ENCODE measurements at places on chromosomes 2 and 18.

DNA sequence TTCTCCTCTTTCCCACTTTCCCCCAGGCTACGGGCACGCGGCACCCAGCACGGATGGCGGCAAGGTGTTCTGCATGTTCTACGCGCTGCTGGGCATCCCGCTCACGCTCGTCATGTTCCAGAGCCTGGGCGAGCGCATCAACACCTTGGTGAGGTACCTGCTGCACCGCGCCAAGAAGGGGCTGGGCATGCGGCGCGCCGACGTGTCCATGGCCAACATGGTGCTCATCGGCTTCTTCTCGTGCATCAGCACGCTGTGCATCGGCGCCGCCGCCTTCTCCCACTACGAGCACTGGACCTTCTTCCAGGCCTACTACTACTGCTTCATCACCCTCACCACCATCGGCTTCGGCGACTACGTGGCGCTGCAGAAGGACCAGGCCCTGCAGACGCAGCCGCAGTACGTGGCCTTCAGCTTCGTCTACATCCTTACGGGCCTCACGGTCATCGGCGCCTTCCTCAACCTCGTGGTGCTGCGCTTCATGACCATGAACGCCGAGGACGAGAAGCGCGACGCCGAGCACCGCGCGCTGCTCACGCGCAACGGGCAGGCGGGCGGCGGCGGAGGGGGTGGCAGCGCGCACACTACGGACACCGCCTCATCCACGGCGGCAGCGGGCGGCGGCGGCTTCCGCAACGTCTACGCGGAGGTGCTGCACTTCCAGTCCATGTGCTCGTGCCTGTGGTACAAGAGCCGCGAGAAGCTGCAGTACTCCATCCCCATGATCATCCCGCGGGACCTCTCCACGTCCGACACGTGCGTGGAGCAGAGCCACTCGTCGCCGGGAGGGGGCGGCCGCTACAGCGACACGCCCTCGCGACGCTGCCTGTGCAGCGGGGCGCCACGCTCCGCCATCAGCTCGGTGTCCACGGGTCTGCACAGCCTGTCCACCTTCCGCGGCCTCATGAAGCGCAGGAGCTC lies 35.4 kb downstream of the KCNK3 start:
- no peak for DNase-seq

DNA sequence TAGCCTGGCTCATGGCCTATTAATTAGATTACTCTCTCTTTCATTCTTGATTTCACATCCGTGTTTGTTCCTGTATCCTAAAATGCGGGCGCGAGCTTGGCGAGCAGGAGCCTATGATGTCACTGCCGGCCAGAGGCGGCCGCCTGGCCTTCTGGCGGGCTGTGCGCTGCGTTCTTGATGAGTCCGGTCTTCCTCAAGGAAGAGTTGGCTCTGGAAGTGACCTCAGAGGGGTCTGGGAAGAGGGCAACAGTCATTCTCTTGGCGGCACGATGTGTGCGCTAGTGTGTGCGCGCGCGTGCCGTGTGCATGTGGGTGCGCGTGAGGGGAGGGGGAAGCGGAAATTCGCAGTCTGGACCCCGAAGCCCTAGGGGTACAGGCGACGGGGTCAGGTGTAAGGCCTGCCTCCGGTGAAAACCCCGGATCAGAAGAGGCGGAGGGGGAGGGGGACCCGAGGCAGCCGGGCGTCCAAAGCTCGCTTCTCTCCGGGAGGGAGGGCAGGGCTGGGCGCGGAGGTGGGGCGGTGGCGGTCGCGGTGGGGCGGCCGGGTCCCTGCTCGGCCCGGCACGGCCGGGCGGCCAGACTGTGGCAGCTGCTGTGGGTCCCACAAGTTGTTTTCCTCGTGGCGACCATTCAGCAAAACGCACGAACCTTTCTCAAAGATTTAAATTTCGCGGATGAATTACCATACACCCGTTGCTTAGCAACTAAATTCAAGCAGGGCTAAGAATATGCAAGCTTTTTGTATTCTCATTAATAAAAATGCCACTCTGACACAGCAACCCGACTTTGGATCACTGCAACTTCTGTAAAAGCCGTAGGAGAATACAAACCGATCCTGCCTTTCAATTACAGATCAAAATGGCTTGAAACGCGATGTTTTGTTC lies 8.4 kb downstream of the POU3F3 start:
- DNase-seq = no peak

DNA sequence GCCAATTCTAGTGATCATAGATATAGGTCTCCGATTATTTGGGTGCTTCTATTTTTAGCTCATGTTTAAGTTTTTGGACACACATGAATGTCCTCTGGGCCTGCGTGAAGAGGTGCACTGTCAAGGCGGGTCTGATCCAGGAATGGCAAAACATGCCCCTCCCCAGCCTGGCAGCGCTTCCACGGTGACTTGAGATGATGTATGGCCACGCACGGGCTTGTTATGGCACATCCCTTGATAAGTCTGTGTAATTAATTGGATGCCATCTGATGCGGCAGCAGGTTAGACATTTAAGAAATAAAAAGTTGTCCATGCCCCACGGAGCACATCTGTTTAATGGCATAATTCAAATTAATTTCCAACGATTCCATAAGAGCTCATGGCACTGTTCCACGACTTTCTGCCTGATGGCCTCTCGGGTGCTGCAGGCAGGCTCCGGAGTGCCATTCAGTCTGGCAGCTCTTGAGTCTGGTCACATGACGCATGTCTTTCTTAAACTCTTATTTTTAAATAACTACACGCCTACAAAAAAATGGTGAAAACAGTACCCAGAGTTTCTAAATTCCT lies 151.4 kb downstream of the ACKR3 start:
- peak; percentile 95 for DNase-seq

- no peak for DNase-seq
Observed at GRCh38 chr2:157760949-157761348, 115.2 kb downstream of the ACVR1 start.

DNA sequence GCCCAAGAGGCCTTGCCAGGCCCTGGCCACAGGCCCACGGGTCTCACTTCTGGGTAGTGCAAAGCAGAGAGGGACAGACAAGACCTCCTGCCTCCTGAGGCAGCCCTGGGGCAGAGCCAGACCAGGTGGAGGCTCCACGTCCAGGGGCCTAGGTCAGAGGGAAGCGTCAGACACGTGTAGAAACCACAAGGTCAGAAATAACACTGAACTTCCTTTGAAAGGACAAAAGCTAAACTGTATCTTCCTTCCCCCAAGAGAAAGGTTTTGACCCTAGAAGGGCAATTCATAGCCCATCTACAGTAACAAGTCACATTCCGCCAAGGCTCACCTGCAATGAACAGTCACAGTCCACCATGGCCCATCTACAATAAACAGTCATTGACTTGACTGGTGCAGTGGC lies 17.9 kb downstream of the SDC1 start:
- DNase-seq = no peak

DNA sequence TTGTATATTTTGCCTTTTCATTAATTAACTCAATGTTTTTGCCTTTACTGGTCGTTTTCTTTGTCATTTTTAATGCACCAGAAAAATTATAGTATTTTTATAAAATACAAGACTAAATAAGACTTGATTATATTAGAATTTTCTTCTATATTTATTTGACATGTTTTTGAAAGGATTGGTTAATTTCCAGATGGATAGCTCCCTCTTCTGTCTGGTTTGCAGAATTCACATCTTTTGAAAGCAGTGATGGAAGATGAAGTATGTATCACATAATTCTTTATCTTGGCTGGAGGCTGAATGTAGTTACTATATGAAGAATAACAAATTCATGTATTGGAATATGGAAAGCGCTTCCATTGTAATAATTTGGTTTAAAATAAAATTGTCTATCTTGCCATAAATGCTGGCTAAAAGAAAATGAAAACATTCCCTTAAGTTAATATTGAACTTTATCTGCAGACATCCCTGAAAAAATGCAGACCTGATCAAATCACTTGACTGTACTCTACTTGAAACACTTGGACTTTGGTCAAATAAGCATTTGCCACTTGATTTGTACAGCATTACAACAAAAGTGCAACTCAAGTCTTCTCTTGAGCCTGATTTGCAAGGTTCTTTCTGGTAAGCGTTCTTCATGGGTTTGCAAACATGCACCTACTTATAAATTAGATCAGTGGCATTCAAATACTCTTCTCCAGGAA lies 86.3 kb upstream of the EFEMP1 start:
- DNase-seq = no peak

GRCh38 chr18:65073060-65073550 lies 677.7 kb upstream of the CDH7 start:
- DNase-seq = no peak

DNA sequence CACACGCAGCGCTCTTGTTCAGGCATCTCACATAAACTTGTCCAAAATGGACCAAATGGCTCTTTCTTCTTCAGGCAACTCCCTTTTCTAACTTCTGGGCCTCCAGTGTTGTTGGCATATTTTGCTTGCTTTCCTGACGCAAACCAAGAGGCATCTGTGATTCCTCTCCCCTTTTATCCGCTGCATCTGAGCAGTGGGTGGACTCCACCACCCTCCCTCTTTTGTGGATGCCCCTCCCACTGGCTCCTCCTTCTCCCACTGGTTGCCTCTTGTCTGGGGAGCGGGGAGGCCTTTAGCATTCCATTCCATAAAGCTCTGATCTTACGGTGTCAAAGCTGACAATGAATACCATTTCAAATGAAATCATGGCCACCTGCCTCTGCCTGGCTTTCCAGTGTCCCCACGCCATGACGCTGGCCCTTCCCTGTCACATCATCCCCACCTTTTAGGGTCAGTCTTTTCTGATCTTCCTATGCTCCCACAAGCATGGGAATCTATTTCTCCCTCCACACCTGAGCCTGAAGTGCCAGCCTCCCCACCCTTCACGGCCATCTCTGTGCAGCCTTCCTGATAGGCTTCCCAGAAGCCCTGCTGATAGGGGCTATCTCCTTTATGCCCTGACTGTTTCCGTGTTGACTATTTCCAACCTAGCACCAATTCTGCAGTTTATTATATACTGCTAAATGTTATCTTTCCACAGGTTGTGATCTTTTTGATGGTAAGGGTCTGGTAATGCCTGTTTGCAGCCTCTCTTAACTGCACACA lies 51.5 kb downstream of the RPL37A start:
- DNase-seq = no peak

DNA sequence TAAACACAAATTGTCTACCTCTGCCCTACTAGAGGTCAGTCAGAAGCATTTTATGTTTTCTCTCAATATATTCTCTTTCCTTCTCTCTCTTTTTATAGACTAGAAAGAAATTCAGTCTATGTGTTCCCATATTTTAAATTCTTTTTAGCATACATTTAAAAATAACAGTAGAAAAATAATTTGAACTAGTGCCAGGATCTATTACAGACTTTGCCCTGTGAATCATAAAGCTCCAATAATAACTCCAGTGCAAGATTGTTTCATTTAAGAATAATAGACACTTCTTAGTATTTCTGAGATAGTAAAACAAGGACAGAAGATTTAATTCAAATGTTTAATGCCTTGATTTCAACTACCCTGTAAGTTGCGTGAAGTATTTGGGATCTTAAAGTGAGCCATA lies 60.1 kb downstream of the ITGB6 start:
- no peak for DNase-seq

- peak; percentile 20 for DNase-seq
Observed at GRCh38 chr2:147198651-147199171, 646.1 kb upstream of the ACVR2A start.

DNA sequence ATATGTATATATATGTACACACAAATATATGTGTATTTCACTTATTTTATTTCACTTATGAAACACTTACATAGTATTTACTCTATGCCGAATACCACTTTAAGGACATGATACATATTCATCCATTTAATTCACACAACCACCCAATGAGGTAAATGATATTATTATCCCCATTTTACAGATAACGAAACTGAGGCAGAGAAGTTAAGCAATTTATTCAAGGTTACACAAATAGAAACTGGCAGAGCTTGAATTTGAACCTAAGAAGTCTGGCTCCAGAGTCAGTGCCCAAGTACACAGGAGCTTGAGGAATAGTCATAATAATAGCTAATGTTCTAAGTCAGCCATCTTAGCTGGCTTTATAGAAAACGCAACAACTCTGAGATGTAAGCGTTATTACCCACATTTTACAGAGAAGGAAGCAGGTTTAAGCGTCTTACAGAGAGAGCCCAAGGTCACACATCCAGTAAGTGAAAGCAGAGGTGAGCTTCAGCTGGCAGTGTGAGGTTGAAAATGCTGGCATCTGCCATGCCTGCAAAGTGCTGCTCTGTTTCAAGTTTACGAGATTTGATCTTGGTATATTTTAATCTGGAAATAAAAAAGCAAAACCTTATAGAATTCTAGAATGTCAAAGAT lies 326.9 kb downstream of the LPIN1 start:
- DNase-seq = no peak

DNA sequence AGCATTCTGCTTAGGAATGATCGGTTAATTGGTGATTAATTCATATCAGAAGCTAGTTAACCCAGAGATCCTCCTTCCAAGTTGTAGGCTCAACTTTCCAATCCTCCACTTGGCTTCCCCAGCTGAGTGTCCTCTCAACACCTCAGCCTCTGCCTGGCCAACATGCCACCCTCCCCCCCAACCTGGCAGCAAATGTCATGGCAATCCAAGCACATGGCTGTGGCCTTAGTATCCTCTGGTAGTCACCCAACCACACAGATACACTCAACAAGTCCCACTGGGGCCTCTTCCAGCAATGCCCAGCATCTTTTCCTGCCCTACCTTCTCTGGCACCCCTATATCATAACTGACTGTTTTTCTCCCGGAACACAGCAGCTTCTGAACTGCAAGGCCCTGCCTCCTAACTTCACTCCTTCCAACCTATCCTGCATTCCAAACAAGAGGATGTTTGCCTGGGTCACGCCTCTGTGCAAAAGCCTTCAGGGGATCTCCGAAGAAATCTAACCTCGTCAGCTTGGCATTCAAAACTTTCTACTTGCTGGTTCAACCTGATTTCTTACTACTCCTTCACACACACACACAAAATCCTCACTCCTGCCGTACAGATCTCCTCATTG lies 195.0 kb downstream of the CYP26B1 start:
- no peak for DNase-seq

DNA sequence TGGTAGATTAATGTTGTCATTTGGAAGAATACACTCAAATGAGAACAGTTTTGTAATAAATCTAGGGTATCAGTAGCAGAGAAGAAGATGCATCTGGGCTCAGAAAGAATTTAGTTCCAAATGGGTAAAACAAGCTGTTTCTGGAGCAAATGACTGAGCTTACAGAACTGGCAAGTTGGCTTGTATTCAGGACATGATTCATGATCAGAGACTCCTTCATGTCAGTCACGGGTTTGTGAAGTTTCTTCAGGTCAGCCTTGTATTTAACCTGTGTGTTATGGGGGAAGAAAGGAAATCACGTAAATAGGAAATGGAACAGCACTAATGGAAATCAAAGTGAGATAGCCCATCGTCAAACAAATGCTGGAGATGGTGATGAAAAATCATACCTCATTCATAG lies 109.1 kb downstream of the RIF1 start:
- no peak for DNase-seq

DNA sequence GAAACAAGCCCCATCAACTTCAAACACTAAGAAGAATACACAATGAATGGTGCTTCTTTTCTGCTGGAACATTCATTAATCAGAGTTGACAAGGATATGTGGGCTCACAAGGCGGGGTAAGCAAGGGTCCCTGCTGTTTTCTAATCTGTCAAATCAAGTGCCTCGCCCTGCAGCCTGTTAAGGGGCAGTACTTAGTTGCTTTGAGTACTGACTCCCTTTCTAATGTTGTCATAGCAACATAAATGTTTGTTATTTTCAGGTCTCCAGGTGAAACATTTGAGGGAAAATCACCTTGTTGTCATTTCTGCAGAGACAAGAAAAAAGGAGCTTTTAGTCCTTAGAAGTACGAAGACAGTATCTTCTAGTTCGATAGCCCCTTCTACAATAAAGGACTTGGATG lies 284.7 kb upstream of the PKDCC start:
- DNase-seq = no peak

GRCh38 chr2:38515155-38516074 lies 87.3 kb downstream of the HNRNPLL start:
- no peak for DNase-seq

GRCh38 chr2:238344035-238344434 lies 23.7 kb downstream of the TRAF3IP1 start:
- DNase-seq = no peak
